ENCODE measurements at places on chromosomes 12 and 14. TPM values are rescaled to one million over a fixed set of nuclear protein-coding genes. Genes with fewer than 3 reads are reported as not detected.

- no peak for DNase-seq
These were observed 186.7 kb downstream of the ZFP36L1 start for GRCh38 chr14:68606176-68606575.

GRCh38 chr12:50732591-50732990 lies 31.3 kb upstream of the ATF1 start:
- DNase-seq, result no peak

GRCh38 chr12:3148366-3149000 lies 71.3 kb downstream of the TSPAN9 start:
- no peak for DNase-seq

DNA sequence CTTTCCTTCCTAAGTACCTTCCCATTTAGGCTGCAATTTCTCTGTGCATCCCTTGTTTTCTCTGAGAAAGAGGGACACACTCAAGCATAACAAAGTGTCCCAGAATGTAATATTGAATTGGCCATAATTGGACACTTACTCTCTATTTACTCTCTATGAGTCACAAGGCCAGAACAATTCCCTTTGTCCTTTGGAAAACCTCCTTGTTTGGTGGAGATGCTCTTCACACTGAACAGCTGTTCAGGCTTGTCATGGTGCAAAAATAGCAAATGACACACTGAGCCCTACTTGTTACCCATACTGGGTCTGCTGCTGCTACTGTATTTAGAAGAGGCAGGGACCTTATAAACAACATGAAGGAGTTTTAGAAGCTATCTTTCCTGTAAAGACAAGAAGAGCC lies 1590.5 kb upstream of the TMEM132C start:
- no peak for DNase-seq

DNA sequence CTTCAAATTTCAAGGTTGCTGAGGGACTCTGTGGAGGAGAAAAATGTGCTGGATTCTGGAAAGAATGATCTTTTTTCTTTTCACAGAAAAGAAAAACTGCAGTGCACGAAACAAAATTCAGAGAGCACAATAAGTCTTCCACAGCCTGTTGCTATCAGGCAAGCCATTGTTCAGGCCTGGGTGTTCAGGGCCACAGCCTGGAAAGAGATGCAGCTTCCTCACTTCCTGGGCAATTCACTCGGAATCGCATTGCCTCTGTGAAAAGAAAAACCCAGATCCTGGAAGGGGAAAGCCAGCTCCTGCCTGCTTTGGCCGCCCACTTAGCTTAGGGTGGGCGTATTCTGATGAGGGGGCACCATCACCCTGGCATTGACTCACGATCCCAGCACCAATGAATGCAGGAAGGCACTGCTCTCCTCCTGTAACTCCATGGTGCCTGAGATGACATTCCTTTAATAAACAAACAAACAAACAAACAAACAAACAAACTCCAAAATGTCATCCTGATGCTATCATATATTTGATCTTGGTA lies 863.9 kb downstream of the BCL11B start:
- no peak for DNase-seq

DNA sequence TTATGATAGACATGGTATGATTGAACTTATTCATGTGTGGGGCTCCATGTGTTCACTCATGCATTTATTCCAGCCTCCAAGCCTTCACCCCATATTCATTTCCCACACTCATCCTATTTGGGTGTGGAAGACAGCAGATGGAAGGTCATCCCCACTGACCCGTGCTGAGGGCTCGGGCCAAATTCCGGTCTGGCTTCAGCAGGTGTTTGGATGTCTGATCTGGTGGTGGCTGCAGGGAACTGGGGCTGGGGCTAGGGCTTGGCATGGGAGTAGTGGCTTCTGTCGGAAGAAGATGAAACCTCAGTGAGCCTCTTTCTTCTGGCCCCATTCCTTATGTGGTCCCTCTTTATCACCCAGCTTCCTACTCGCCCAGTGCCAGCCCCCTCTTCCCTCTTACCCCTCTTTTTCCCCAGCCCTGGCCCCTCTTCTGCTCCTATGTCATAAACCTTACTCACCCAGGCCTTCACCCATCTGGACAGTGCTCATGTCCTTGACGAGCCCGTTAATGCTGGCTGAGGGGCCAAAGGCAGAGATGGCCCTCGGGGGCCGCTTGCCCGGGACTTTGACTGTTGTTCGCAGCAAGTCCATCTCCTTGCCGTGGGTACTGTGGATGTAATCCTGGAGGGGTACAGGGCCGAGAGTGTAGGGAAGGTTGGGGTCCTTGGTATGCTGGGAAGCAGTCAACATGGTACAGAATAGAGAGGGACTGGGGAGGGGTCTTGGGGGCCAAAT lies 8.0 kb downstream of the AGAP2 start:
- no peak for DNase-seq

DNA sequence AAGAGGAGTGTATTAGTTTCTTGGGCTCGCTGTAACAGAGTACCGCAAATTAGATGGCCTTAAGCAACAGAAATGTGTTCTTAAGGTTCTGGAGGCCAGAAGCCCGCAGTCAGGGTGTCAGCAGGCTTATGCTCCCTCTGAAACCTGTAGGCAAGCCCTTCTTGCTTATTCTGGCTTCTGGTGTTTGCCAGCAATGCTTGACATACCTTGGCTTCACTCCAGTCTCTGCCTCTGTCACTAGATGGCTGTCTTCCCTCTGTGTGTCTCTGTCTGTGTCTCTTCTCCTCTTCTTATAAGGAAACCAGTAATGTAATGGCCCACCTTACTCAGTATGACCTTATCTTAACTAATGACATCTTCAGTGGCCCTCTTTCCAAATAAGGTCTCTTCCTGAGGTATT lies 85.1 kb downstream of the DERA start:
- DNase-seq, result no peak

- DNase-seq, result no peak
These were observed 232.7 kb downstream of the SLC16A7 start for GRCh38 chr12:59828521-59828920.

GRCh38 chr12:96258104-96258961 lies 64.2 kb downstream of the ELK3 start:
- DNase-seq, result no peak

GRCh38 chr12:46265734-46266133 lies 3.1 kb downstream of the SLC38A1 start:
- no peak for DNase-seq

GRCh38 chr12:88184196-88184595 lies 42.1 kb downstream of the TMTC3 start:
- no peak for DNase-seq

DNA sequence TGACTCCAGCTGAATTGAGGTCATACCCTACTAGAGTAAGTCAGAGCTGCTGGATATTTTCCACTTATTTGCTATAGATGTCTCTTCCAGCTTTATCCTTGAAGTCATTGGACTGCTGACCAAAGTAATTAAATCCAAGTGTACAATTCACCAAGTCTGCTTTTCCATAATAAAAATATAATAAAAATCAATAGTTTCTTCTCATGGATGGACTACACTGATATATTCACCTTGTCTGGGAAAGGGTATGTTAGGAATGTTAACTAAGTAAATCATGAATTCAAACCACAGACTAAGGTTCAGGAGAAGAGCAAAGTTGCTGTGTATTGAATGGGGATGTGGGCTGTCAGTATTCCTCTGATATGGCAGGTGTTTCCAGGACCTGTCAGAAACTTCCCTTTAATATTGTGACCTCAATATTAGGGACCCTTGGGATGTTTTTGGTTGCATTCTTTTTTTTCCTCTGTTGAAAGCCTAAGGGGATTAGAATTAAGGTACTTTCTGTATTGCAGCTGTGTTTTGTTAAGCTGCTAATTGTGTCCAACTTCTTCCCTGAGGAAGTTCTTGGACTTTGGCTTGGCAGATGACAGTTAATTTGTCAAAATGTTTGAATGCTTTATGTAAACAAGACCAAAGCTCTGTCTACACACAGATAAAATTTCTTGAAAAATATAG lies 284.0 kb downstream of the ATP23 start:
- DNase-seq, result no peak

GRCh38 chr14:59188461-59189090 lies at the start of gene DAAM1:
DAAM1 (plus strand) TSS chr14:59188667; CDS start chr14:59263478, 74,811 bp downstream.
- peak; percentile 96 for DNase-seq

DNA sequence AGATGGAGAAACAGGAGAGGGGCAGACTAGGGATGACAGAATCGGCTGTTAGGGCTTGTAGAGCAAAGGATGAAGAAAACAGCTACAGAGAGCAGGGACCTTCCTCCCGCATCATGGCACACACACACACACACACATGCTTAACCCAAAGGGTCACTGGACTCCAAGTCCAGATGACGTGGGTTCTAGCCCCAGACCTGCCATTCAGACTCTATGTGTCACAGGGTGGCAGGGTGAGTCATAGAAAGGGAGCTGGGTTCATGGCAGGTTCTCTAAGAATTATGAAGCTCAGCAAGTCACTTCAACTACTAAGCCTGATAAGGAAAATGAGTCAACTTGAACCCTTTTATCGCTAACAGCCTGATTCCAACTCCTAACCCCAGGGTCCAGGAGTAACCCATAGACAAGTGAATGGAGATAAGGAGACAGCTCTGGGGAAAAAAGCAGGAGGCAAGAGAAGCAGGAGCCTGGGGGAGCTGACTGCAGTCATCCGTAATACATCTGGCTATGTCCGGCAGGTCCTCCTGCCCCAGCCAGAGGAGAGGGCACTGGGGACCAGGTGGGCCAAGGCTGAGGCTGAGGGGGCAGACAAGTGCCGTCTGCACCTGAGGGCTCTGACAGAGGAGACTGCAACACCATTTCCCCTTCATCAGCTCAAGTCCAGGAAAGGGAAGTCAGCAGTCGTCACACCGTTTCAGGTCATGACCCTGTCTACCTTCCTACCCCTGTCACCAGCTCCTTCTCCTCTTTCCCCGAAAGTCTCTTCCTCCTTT lies 3.6 kb upstream of the TNFRSF1A start:
- DNase-seq, result no peak

DNA sequence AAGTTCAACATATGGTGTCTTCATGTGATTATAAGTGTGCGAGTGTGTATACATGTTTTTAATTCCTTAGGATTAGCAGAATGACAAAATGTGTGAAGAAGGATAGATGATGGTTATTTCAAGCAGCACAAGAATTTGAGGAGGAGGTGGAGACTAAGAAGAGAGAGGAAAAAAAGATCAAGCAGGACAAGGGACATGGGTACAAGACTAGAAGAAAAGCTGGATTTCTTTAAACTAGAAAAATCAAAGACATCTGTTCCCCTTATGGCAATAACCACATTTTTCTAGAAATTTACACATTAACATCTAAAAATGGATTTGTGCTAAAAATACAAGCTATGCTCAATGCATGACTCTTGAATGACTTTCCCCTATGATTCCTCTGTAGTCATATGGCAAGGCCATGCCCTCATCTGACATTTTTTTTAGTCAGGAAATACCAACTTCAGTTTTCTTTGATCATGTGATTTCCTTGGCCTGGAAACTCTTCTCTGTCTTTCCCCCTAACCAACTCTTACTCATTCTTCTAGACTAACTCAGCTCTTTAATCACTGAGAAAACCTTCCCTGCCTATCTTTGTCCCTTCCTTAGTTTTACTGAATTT lies 435.8 kb downstream of the NRXN3 start:
- DNase-seq, result no peak

- no peak for DNase-seq
These were observed at the start of gene ACRBP for GRCh38 chr12:6647083-6647604. ACRBP (minus strand) TSS chr12:6647432; CDS start chr12:6647366, 66 bp downstream.

DNA sequence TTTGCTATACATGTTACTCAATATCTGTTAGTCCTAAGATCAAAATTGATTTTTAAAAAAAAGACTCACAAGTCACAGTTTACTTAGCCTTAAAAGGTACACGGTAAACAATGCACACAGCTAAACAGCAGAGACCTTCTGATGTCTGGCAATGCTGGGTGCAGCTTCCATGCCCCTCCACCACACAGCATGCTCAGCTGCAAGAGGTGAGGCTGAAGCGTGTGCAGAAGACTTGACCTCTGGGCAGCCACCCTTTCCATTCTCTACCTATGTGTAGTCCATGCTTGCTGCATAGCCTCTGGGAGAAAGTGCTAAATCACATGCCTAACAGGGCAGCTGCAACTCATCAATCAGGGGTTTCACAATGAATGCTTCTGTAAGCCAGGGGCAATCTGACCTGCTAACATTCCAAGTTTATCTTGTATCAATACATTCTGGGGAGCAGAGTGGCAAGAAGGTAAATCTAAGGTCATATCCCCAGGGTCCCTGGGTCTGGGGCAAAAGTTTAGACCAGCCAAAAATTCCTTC lies 44.5 kb upstream of the AMN1 start:
- no peak for DNase-seq

- DNase-seq, result no peak
These were observed 16.7 kb upstream of the PAPLN start for GRCh38 chr14:73220634-73221033.

GRCh38 chr12:7869137-7869536 lies 3.6 kb downstream of the SLC2A14 start:
- no peak for DNase-seq

DNA sequence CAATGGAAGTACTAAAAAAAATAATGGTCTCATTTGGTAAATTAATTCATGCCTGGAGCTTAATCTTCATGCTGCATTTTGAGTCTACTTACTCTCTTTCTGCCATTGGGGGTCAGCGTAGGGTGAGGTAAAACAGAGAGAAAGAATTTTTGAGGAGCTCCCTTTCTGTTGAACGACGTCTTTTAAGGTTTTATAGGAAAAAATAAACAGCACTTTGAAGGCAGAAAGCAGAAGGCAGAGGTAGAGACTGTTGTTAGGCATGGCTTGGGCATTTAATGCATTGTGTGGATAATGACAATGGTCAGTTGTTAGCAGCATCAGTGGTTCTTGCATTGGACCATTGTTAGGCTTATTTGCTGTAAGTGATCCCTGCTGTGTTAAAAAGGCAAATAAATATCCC lies 557.2 kb upstream of the STXBP6 start:
- DNase-seq, result no peak

GRCh38 chr12:18207266-18207665 lies 54.1 kb upstream of the PIK3C2G start:
- no peak for DNase-seq

- DNase-seq, result no peak
These were observed 27.7 kb downstream of the FBLN5 start for GRCh38 chr14:91919814-91920213.

DNA sequence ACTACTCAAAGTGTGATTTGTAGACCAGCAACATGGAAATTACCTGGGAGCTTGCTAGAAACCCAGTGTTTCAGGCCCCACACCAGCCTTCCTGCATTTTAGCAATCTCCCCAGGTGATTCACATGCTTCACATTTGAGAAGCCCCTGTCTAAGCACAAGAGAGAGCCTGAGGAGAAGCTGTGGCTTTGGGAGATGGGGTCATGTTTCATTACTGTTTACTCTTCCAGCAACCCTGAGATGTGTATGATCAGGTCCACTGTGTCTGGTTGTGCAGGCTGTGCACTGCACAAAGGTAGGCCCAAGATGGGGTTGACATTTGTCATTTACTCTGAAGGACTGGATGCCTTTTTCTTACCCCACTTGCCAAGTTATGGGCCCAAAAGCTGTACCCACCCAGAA lies 190.1 kb downstream of the SLC41A2 start:
- no peak for DNase-seq

The HRK gene
- 3.1 TPM for total RNA-seq

The INSM2 gene
- total RNA-seq, result 0.05 TPM

The MAP1LC3B2 gene
- 2.0 TPM for total RNA-seq

The SRRM4 gene
- under 0.01 TPM for total RNA-seq

The OVCH1 gene
- 0.19 TPM for total RNA-seq

The FOXN4 gene
- total RNA-seq, result not detected

The RITA1 gene
- 18.3 TPM for total RNA-seq

The DCAF4 gene
- 7.7 TPM for total RNA-seq

The KRT79 gene
- total RNA-seq, result 1.0 TPM

The KRT77 gene
- total RNA-seq, result 0.66 TPM

The NID2 gene
- total RNA-seq, result 7.5 TPM

The RPS26 gene
- total RNA-seq, result 386 TPM
